ENCODE measurements at places on chromosomes 13 and 19.

DNA sequence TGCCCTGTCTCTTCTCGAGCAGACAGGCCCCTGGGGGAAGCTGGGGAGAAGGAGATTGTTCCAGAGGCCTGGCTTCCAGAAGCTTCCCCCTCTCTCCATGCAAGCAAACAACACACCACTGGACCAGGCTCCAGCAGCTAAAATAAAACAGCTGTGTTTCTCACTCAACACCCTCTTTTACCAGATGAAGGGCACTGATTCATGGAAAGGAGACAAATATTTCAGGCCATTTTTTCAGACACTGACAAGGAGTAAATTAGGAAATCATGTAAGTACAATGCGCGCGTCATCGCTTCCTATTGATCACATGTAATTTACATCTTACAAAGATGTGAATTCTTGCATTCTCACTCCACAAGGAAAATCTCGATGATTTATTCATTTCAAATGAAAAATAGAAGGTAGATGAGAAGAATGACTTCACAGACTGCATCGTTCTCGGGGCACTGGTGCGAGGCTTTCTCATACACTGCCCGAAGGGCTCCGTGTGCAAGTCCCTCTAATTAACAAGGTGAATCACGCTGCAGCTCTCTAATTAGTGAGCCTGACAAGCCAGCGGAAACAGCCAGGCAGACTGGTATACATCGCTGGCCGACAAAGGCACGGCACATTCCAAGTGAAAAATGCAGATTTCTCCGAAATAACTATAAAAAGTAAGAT, 153.6 kb downstream of the KCTD15 start:
- no peak overlapping the region for H3K4me3 ChIP-seq
- H3K36me3 ChIP-seq, result no peaks in the 10 kb centered on the region
- no peaks in the 10 kb centered on the region for H3K4me1 ChIP-seq
- H3K27ac ChIP-seq, result no peak overlapping the region

- H3K27ac ChIP-seq, result no peak overlapping the region
- peaks cover 43% of the 10 kb centered on the region for H3K4me1 ChIP-seq
- H3K36me3 ChIP-seq, result no peaks in the 10 kb centered on the region
- no peaks in the 10 kb centered on the region for H3K27me3 ChIP-seq
- H3K4me3 ChIP-seq, result no peak overlapping the region
These were observed 1.8 kb upstream of the SYNE4 start for GRCh38 chr19:36010402-36010801.

DNA sequence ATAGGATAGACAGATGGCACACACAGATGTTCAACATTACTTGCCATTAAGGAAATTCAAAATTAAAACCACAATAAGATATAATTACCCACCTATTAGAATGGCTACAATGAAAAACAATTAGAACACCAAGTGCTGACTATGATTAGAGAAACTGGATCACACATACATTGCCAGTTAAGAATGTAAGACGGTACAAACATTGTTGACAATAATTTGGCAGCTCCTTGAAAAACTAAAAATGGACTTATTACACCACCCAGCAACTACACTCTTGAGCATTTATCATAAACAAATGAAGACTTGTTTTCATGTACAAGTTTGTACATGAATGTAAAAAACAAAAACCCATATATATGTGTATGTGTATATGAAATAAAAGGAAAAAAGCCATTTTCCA, 13.7 kb downstream of the ZNF461 start:
- no peak overlapping the region for H3K27ac ChIP-seq
- H3K36me3 ChIP-seq, result peaks cover 47% of the 10 kb centered on the region
- DNase-seq, result no peak

DNA sequence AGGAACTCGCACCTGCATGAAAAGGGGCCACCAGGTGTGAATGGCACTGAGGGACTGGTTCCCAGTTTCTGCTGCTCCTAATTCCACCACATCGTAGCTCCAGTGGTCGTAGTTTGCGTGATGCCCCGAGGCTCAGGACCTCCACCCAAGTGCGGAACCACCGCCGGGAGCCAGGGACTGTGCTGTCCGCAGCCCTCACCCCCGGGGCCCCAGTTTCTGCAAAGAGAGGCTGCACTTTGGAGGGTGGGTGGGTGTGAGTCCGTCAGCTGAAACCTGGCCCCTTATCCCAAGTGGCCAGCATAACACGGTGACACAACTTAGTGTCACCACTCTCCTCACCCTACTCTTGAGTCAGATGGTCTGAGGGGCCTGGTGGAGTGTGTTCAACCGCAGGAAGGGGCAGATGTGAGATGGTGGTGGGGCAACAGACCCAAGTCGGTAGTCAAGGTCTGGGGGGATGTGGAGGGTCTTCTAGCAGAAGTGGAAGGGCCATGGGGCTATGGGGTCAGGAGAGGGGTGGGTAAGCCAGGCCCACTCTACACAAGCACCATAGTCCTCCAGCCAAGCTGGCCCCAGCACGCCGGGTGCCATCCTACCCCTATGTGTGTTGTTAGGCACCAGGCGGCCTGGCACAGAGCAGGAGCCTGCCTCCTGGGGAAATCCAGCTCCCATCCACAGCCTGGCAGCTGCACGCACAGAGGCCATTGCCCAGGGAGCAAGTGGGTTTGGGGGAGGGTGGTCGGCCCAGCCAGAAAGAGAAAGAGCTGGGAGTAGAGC, 1301.6 kb downstream of the UQCRFS1 start:
- no peaks in the 10 kb centered on the region for H3K4me1 ChIP-seq
- H3K4me3 ChIP-seq, result no peak overlapping the region
- no peaks in the 10 kb centered on the region for H3K27me3 ChIP-seq
- DNase-seq, result no peak

DNA sequence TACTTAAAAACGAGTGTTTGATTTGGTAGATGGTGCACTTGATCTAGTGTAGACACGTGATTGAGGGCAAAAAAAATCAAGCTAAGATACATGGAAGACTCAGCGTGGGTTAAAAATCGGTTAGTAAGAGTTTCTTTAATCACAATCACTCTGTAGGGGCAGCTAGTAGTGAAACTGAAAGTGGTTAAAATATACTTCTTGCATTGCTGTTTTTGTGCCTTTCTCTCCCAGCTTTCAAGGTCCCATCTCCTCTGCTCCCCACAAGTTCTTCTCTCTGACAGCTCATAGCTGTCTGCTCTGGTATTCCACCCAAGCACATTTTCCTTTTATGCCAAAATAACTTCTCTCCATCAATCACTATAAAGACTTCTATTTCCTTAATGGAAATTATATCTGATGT, 1089.7 kb downstream of the EFNB2 start:
- no peaks in the 10 kb centered on the region for H3K27me3 ChIP-seq
- H3K27ac ChIP-seq, result peak overlapping the region; percentile 39
- no peak overlapping the region for H3K4me3 ChIP-seq
- H3K36me3 ChIP-seq, result no peaks in the 10 kb centered on the region
- no peak for DNase-seq
- H3K4me1 ChIP-seq, result no peaks in the 10 kb centered on the region

GRCh38 chr13:112838038-112838841, 130.8 kb upstream of the MCF2L start:
- no peak for DNase-seq
- no peak overlapping the region for H3K4me3 ChIP-seq
- H3K27ac ChIP-seq, result no peak overlapping the region
- H3K27me3 ChIP-seq, result no peaks in the 10 kb centered on the region
- no peaks in the 10 kb centered on the region for H3K4me1 ChIP-seq
- H3K36me3 ChIP-seq, result peaks cover 62% of the 10 kb centered on the region

GRCh38 chr19:45842198-45842597, 20.7 kb downstream of the SYMPK start:
- no peak overlapping the region for H3K27ac ChIP-seq
- DNase-seq, result peak; percentile 47
- peaks cover 6% of the 10 kb centered on the region for H3K36me3 ChIP-seq
- H3K4me1 ChIP-seq, result no peaks in the 10 kb centered on the region
- no peaks in the 10 kb centered on the region for H3K27me3 ChIP-seq

- peaks cover 12% of the 10 kb centered on the region for H3K4me1 ChIP-seq
- no peaks in the 10 kb centered on the region for H3K27me3 ChIP-seq
- H3K4me3 ChIP-seq, result no peak overlapping the region
- peaks cover 49% of the 10 kb centered on the region for H3K36me3 ChIP-seq
- no peak for DNase-seq
- no peak overlapping the region for H3K27ac ChIP-seq
These were observed 152.5 kb downstream of the COL4A1 start for GRCh38 chr13:110154410-110154933.

DNA sequence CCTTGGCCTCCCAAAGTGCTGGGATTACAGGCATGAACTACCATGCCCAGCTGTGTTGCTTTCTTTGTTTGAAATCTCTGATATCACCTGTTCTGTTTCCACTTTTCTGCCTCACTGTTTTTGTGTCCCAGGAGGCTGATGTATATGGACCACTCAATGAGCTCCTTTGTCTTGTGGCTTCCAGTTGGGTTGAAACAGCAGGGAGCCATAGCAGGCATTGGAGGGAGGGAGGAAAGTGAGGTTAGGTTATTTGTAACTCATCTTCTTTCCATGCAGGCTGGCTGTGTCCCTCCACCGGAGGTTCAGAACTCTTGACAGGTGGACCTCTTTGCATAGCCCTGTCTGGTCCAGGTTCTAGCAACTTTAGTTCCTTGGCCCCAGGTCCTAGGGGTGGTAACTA, 6.1 kb upstream of the CYP4F22 start:
- no peaks in the 10 kb centered on the region for H3K27me3 ChIP-seq
- DNase-seq, result no peak
- H3K4me1 ChIP-seq, result no peaks in the 10 kb centered on the region
- no peaks in the 10 kb centered on the region for H3K36me3 ChIP-seq
- H3K27ac ChIP-seq, result no peak overlapping the region

DNA sequence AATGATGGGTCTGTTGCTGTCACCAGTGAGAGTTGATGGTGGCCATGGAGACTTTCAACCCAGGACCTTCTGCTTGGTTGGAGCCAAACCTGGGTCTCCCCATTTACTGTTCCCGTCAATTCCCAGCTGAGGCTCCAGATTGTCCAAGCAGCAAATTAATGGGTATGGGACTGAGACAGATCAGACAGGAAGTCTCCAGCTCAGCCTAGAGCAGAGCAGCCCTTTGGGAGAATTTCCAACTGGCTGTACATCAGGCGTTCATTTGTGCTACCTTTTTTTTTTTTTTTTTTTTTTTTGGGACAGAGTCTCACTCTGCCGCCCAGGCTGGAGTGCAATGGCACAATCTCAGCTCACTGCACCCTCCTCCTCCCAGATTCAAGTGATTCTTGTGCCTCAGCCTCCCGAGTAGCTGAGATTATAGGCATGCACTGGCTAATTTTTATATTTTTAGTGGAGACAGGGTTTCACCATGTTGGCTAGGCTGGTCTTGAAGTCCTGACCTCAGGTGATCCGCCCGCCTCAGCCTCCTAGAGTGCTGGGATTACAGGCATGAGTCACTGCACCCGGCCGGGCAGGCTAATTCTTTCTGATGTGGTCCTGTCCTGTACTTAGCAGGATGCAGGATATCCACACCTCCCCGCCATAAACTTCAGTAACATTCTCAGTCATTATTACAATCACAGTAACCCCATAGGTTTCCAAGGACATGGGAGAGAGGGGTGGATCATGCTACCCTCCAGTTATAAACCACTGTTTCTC, 9.3 kb downstream of the MAP3K10 start:
- no peaks in the 10 kb centered on the region for H3K4me1 ChIP-seq
- no peak for DNase-seq
- H3K27ac ChIP-seq, result no peak overlapping the region

DNA sequence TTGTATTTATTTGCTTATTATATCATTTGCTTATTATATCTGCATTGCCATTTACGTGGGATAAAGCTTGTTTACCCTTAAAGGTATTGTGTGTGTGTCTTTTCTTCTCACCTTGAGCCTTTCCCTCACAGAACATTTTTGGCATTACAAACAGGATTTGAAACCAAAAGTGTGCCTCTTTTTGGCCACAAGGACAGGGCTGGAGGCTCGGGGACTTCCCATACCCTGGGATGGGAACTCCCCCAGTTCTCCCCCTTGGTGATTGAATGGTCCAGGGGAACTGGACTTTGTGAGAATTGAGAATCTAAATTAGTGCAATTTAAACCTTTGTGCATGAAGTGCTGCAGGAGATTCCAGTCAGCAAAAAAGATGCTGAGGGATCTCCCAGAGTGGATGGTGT, 2.4 kb upstream of the ZNF506 start:
- peaks cover 12% of the 10 kb centered on the region for H3K4me1 ChIP-seq
- DNase-seq, result no peak
- H3K4me3 ChIP-seq, result no peak overlapping the region
- no peaks in the 10 kb centered on the region for H3K27me3 ChIP-seq
- no peaks in the 10 kb centered on the region for H3K36me3 ChIP-seq

- H3K36me3 ChIP-seq, result no peaks in the 10 kb centered on the region
- no peak overlapping the region for H3K4me3 ChIP-seq
- H3K27me3 ChIP-seq, result no peaks in the 10 kb centered on the region
- H3K4me1 ChIP-seq, result no peaks in the 10 kb centered on the region
These were observed 96.7 kb upstream of the DIAPH3 start for GRCh38 chr13:60260440-60260839.

DNA sequence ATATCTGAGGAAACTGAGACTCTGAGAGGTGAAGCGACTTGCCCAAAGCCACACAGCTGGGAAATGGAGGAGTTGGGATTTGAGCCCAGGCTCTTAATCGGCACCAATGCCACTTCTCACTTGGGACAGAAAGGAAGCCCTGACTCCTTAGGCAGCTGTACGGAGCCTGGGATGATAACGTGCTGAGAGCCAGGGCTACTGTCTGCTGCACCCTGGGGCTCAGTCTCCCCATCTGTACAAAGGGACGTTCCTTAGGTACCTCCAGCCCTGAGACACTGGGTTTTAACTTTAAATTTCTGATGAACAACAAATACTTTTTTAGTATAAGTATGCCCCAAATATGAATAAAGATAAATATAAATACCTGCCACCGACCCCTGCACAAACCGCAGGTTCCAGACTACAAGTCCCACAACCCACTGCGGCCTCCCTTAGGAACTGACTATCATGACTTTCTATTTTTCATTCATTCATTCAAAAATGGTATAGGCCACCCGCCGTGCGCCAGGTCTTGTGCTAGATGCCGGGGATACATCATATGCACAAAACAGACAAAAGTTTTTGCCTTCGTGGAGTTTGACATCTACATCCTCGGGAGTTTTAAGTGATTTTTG, 776 bp upstream of the NCLN start:
- H3K4me3 ChIP-seq, result peak overlapping the region; percentile 100
- peaks cover 55% of the 10 kb centered on the region for H3K36me3 ChIP-seq
- peak overlapping the region; percentile 90 for H3K27ac ChIP-seq
- DNase-seq, result peak; percentile 89
- peaks cover 73% of the 10 kb centered on the region for H3K4me1 ChIP-seq
- H3K27me3 ChIP-seq, result no peaks in the 10 kb centered on the region

- H3K27ac ChIP-seq, result no peak overlapping the region
- peaks cover 12% of the 10 kb centered on the region for H3K27me3 ChIP-seq
- no peaks in the 10 kb centered on the region for H3K36me3 ChIP-seq
- no peaks in the 10 kb centered on the region for H3K4me1 ChIP-seq
- no peak overlapping the region for H3K4me3 ChIP-seq
These were observed 63.3 kb downstream of the ZIC5 start for GRCh38 chr13:99908140-99908803.

Data from spleen (tissue), 13 donors.